ENCODE measurements at places on chromosomes 11 and 22. TPM values are rescaled to one million over a fixed set of nuclear protein-coding genes. Genes with fewer than 3 reads are reported as not detected.

The MAP4K2 gene
- 37.6 TPM for polyA plus RNA-seq

The EHF gene
- 2.0 TPM for polyA plus RNA-seq

The APLNR gene
- polyA plus RNA-seq, result 1.2 TPM

The ABCC8 gene
- polyA plus RNA-seq, result 0.62 TPM
